ENCODE measurements at places on chromosomes 3 and 15.

GRCh38 chr15:94247789-94248638 is 16.7 kb downstream of the MCTP2 start:
- DNase-seq = no peak

GRCh38 chr3:141243271-141243707 is 11.7 kb downstream of the PXYLP1 start:
- DNase-seq = no peak

GRCh38 chr15:41554343-41554742 is 4.7 kb upstream of the TYRO3 start:
- DNase-seq = no peak

GRCh38 chr3:49553692-49554632 is at the start of gene BSN:
BSN (plus strand) TSS chr3:49554477; CDS start chr3:49554603, 126 bp downstream.
- peak; percentile 35 for DNase-seq

- DNase-seq = no peak
Observed at GRCh38 chr3:135232226-135232625, 437.2 kb downstream of the EPHB1 start.

DNA sequence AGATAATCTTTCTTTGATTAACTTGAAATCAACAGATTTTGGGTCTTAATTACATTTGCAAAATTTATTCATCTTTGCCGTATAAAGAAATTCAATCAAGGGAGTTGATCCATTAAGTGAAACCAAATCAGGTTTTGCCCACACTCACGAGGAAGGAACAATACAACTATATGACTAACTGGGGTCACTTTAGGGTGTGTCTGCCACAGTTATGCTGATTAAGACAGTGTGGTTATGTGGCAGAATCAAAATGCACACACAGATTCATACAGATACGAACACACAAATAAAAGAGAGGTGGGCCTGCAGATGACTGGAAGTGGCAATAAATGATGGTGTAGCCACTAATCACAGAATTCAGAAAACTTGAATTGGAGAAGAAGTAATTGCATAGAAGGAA is 543.5 kb downstream of the GABRG3 start:
- no peak for DNase-seq

DNA sequence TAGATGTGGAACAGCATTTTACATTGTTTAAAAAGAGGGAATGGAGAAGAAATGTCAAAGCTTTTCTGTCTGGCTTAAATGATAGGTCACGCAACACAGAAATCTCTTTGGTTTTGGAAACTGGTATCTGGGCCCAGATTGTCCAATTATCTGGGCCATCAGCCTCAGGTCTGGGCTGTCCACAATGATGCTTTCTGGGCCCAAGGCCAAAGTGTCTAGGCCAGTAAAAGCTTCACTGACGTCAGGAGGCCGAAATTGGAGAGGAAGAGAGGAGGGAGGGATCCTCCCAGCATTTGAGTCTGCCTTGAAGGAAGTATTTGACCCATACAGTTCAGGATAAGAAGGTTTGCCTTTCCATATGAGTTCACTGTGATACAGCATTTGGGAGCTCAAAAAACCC is 60.7 kb upstream of the ALDH1A3 start:
- no peak for DNase-seq

DNA sequence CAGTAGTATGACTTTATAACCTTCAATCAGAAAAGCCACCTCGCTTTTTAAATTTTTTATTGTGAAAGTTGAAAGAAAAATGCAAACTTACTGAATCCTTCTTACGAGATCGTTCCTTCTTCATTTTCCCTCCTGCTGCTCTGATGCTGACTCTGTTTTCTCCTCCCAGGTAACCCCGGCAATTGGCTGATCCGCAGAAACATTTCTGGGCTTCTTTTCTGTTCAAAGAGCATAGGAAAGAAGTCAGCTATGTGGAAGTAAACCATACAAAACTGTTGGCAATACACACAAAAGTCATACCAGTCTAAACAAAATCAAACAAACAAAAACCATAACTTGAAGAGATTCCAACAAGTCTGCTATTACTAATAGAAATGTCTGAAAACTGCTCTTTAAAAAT is 66.0 kb downstream of the SETD2 start:
- DNase-seq = no peak

DNA sequence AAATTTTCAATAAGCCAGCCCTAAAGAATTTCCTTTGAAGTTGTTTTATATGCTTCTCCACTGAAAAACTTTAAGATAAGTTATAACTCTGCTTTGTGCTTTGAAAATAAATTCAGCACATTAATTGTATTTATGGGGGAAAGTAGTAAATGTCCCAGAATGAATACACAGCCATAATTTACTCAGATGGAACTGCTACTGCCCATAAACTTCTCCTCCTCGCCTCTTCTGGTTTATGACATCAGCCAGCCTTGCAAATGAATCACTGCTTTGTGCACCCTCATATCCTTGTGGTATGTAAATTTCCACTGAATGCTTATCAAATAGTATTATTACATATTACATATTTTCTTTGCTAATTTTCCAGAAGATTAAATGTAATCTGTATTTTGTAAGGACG is 302.0 kb downstream of the DIPK2A start:
- no peak for DNase-seq

GRCh38 chr15:63701365-63701764 is 104.2 kb downstream of the FBXL22 start:
- DNase-seq = no peak

DNA sequence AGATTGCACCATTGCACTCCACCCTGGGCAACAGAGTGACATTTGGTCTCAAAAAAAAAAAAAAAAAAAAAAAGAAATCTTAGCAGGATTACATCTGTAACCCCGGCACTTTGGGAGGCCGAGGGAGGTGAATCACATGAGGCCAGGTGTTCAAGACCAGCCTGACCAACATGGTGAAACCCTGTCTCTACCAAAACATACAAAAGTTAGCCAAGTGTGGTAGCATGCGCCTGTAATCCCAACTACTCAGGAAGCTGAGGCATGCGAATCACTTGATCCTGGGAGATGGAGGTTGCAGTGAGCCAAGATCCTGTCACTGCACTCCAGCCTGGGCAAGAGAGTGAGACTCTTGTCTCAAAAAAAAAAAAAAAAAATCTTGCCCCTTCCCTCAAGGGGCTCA is 40.4 kb downstream of the LIPC start:
- no peak for DNase-seq

- DNase-seq = no peak
Observed at GRCh38 chr3:71371282-71371681, 212.2 kb downstream of the FOXP1 start.

DNA sequence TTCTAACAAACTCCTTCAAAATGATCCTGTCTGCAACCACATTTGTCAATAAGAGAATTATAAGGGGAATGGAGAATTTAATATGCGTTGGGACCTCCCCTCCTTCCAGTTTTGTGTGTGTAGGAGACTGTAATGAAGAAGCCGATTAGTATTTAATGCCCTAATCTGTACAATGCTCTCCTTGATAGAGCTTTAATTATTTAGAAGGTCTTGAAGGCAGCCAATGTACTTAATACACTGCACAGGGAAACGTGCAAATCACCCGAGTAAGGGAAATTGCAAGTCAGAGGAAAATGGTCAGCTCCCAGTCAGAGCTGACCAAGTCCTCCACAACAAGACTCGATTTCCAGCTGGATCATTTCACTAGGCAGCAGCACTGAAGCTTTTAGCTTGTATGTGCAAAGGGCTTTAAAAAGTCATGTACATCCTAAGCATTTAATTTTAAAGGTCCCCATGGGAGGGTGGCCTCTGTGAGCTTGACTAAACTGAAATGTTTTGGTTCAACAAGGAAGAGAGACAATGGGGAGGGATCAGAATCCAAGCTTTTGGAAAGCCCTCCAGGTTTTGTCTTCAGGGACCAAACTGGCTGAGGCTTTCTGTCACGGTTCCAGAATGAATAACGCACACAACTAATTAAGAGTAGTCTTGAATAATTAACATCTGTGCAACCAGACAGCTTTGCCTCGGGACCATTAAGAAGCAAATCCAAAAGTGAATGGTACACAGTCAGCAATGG is 159.8 kb upstream of the MITF start:
- no peak for DNase-seq

GRCh38 chr3:196501316-196502044 is 2.1 kb downstream of the RNF168 start:
- peak; percentile 8 for DNase-seq

All from CD14-positive monocyte (primary cell).